ENCODE measurements at places on chromosomes 6 and 20. TPM values are rescaled to one million over a fixed set of nuclear protein-coding genes. Genes with fewer than 3 reads are reported as not detected.

VNN1 gene
- total RNA-seq: 0.46 TPM

PEX3 gene
- 14.0 TPM for total RNA-seq

NAPB gene
- 2.1 TPM for total RNA-seq

CFB gene
- 1.2 TPM for total RNA-seq

CLPSL2 gene
- total RNA-seq: not detected

GABBR1 gene
- total RNA-seq: 7.7 TPM

RAB44 gene
- total RNA-seq: not detected

C20orf202 gene
- not detected for total RNA-seq

RIPPLY2 gene
- 0.11 TPM for total RNA-seq

RAET1G gene
- total RNA-seq: 7.6 TPM

CDKAL1 gene
- total RNA-seq: 8.7 TPM

RAE1 gene
- total RNA-seq: 46.7 TPM

TP53TG5 gene
- total RNA-seq: not detected

IL17A gene
- total RNA-seq: not detected

NKX2-4 gene
- total RNA-seq: not detected

RBM38 gene
- 5.8 TPM for total RNA-seq

CALHM5 gene
- 0.04 TPM for total RNA-seq

HSPA1A gene
- total RNA-seq: 59.1 TPM

BPI gene
- total RNA-seq: not detected

SH3BGRL2 gene
- 2.3 TPM for total RNA-seq

CPXM1 gene
- total RNA-seq: not detected

HLA-A gene
- total RNA-seq: 168 TPM

ATP6V1G2 gene
- total RNA-seq: 0.11 TPM

SLC35D3 gene
- total RNA-seq: not detected

BIRC7 gene
- not detected for total RNA-seq

SGK2 gene
- total RNA-seq: not detected

CGA gene
- not detected for total RNA-seq

CNR1 gene
- total RNA-seq: not detected

DPPA5 gene
- not detected for total RNA-seq

OR2B6 gene
- not detected for total RNA-seq

SMIM8 gene
- 2.7 TPM for total RNA-seq

CMTR1 gene
- total RNA-seq: 17.8 TPM

HLA-DOA gene
- 0.11 TPM for total RNA-seq

ANKEF1 gene
- total RNA-seq: 8.6 TPM

ADGRF1 gene
- 12.9 TPM for total RNA-seq

MCCD1 gene
- not detected for total RNA-seq

CCN6 gene
- 0.31 TPM for total RNA-seq

TPD52L1 gene
- total RNA-seq: 83.5 TPM

VWA7 gene
- 0.19 TPM for total RNA-seq

LY6G6D gene
- not detected for total RNA-seq

CST4 gene
- not detected for total RNA-seq

HLA-DPA1 gene
- total RNA-seq: 0.23 TPM

ARMC2 gene
- total RNA-seq: 1.8 TPM

SLC17A3 gene
- total RNA-seq: not detected

BPHL gene
- 23.2 TPM for total RNA-seq

EFCAB8 gene
- not detected for total RNA-seq

SIRPB1 gene
- total RNA-seq: 1.1 TPM

NEDD9 gene
- 6.6 TPM for total RNA-seq

PNPLA1 gene
- not detected for total RNA-seq

TRIM10 gene
- total RNA-seq: not detected

PRRC2A gene
- total RNA-seq: 88.0 TPM

All from hair follicular keratinocyte (primary cell).